ENCODE measurements at places on chromosomes 11 and 22.

DNA sequence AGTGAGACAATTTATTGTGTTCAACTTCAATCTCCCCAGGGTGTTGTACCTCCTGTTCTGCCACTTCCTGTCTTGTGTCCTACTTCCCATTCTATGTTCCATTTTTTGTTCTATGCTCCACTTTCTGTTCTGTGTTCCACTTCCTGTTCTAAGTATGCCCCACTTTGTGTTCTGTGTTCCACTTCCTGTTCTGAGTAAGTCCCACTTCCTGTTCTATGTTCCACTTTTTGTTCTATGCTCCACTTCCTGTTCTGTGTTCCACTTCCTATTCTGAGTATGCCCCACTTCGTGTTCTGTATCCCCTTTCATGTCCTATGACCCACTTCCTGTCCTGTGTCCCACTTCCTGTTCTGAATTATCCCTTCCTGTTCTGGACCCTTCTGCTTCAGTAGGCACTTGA is 732.7 kb downstream of the TBC1D22A start:
- no peak for ATAC-seq

GRCh38 chr11:106464728-106465127 is 387.3 kb downstream of the AASDHPPT start:
- no peak for ATAC-seq

- no peak for ATAC-seq
Observed at GRCh38 chr22:45768490-45768889, 96.9 kb downstream of the ATXN10 start.

DNA sequence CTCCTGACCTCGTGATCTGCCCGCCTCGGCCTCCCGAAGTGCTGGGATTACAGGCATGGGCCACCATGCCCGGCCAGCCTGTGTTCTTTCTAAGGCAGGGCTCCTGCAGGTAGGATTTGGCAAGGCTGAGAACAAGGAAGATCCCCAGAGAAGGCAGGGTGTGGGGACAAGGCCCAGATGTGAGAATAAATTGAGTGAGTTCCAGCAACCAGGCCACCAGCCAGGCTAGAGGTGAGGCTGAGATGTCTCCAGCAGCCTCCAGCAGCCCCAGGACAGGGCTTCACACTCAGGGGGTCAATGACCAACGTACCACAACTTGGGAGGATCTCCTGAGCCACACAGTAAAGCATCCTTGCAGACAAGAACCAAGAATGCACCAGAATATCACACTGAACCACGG is 75.1 kb downstream of the BUD13 start:
- no peak for ATAC-seq

GRCh38 chr11:65851083-65851579 is 6.8 kb downstream of the CFL1 start:
- ATAC-seq = peak; percentile 13

GRCh38 chr11:39288011-39288410 is 2171.4 kb downstream of the LRRC4C start:
- no peak for ATAC-seq

GRCh38 chr22:49152939-49153770 is 674.5 kb downstream of the BRD1 start:
- ATAC-seq = no peak

GRCh38 chr11:90218606-90219005 is 4.2 kb downstream of the CHORDC1 start:
- ATAC-seq = no peak

DNA sequence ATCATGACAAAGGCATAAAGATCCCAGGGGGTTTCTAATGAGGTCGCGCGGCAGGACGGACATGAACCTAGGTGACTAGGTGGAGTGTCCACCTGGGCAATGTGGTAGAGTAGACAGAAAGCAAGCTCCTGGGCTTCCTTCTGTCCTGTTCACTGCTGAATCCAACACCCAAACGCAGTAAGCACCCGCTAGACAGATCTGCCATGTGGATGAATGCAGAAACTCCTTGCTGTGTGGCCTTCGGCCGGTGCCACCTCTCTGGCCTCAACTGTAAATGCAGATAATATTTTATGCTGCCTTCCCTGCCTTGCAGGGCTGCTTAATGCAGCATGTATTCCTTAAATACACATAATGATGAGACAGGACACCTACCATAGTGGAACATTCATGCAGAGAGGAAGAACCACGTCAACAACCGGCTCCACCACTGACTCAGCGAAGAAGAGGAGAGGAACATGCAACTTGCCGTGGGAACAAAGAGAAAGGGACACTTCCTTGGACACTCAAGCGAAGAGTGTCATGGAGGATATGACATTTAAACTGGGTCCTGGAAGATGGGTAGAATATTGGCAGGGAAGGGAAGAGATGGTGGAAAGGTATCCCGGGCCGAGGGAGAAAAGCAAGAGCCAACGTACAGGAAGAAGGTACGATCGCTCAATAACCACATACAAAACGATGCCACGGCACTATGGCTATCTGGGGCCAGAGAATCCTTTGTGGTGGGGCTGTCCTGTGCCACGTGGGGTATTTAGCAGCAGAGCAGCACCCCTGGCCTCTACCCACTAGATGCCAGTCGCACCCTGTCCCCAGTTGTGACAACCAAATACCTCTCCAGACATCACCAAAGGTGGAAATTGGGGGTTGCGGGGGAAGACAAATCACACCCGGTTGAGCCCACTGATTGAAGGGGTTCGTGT is 30.8 kb downstream of the MYH9 start:
- ATAC-seq = no peak

GRCh38 chr11:118304568-118305248 is at the start of gene CD3E:
TSS of gene CD3E (plus strand) at chr11:118304730. CDS start at chr11:118304953, 223 bp downstream.
- ATAC-seq = no peak

DNA sequence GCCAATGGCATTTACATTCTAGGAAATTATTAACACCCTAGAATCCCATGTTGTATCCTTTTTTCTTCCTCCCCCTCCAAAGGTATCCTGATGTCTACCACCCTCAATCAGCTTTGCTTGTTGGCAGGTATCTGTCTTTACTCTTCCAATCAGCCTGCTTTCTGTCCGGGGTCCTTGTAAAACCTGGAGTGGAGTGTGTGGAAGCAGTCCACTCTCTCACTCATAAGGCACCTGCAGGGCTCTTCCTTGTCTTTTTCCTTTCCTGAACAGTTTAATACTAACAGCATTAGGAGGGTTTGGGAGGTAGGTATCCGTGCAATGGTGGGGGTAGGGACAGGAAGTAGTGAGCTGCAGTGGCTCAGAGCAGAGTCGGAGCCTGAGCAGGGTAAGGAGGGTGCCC is 193.4 kb downstream of the BARX2 start:
- ATAC-seq = no peak

GRCh38 chr11:70126494-70126893 is 48.4 kb downstream of the ANO1 start:
- no peak for ATAC-seq

DNA sequence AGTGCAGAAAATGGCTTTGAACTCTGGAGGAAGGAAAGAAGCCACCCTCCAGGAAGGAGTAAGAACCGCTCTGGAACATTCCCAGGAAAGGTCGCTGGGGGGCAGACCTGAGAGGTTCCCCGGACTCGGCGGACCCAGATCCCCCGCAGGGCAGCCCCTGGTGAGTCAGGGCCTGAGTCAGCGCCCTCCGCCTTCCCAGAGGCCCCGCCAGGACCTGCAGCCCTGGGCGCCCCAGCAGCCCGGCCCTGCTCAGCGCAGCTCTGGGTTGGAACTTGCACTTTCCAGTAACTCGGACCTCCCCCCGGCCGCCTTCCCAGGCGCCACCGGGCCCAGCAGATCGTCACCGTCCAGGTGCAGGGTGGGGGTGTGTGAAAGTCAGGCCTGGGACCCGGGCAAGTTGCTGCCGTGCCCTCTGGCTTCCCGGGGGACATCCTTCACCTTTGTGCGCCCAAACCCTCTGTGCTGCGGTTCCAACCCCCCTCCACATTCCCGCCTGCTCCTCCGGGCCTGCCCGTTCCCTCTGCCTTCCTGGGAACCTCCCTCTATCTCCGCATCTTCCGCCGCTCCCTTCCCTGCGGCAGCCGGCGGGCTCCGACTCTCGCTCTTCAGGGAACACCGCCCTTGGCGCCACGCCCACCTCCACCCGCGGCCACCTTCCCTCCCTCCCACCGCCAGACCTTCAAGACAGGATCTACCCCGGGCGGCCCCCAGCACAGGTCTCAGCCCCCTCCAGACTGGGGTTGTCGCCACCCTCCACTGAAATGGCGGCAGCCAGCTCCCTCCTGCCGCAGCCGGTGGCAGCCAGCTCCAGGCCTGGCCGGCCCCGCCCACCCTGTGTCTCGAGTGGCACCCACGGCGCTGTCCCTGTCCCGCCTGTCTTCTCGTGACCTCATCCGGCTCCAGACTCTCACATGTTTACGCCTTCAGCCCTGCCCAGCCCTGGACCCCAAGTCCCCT is 36.8 kb upstream of the WNT7B start:
- peak; percentile 95 for ATAC-seq

DNA sequence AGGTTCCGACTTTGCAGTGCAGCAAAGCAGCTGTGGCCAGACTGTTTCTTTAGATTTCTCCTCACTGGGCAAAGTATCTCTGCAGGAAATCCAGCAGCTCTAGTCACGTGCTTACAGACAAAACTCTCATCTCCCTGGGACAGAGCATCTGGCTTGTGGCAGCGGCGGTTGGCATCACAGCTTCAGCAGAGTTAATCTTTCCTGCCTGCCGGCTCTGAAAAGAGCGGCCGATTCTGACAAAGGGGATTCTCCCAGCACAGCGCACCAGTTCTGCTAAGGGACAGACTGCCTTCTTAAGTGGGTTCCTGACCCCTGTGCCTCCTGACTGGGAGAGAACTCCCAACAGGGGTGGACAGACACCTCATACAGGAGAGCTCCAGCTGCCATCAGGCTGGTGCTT is 1357.3 kb upstream of the TENM4 start:
- no peak for ATAC-seq

DNA sequence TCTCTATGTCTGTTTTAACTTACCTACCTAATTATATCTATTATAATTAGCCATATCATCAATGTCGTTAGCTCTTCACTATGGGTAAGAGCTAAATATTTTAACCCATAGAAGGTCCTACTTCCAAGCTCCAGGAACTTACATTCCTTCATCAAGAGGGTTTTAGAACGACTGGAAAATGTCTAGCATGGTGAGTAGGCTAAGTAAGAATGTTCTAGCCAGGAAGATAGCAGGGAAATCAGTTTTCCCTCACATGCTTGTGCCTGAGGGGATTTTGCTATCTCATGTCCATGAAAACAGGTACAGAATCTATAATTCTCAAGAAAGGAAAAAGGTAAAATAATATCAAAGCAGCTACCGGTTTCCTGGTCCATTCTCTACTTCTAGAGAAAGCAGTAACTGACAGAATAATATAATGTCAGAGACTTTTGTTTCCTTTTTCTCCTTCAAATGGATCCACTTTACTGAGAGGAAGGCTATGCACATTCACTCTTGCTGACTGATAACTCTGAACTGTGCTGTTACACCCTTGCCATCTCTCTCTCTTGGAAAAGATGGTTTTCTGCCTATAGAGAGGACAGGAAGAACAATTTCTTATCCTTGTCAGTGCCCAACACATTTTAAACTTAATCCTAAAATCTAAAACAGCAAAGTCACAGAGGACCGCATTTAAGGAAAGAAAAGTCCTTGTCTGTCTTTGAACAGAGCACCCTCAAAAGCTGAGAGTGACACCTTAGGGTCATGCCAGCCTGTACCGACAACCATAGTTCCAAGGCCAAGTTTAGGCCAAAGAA is 67.0 kb downstream of the MAML2 start:
- ATAC-seq = no peak

DNA sequence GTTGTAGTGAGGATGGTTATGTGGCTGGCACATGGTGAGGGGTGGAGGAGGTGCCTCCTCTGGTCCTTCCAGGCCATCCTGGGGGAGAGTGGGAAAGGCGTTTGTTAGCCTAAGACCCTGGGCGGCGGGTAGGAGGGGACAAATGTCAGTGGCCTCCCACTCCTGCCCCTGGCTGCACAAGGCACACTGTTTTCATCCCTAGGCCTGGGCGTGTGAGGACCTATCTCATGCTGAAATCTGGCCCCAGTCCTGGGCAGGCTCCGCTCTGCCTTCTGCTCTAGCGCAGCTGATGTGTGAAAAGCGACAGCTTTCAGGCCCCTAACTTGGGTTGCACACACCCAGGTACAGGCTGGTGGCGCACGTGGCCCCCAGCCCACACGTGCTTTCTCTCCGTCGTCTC is 32.1 kb downstream of the DAGLA start:
- no peak for ATAC-seq

DNA sequence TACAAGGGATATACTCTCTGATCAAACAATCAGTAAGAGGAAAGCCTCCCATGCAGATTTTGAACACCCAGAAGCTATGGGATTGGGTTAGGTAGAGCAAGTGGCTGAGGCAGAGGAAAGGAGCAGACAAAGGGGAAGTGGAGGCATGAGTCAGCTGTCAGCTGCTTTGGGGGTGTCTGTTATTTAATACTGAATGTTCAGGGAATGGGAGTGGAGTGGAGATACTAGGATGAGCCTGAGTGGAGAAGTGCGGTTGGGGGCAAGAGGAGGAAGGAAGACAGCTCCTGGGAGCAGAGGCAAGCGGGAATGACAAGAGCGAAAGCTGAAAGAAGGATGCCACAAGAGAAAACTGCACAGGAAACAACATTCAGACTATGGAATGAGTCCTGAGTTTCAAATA is 22.7 kb upstream of the TMPRSS5 start:
- no peak for ATAC-seq

DNA sequence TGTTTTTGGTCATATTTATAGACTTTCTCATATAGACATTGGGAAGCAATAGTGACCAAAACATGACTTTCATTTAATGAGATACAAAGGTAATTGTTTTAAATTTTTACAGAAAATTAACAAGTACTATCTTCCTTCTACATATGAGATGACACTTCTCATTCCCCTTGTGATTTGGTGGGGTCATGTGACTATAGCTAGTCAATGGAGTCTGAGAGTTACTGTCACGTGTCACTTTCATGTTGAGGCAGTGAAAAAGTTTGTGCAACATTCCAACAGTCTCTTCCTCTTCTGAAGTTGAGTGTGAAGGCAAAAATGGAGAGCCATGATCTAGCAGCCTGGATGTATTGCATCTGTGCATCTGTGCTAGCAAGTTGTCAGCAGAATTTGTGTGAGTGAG is 618.3 kb upstream of the LRRC4C start:
- ATAC-seq = no peak

DNA sequence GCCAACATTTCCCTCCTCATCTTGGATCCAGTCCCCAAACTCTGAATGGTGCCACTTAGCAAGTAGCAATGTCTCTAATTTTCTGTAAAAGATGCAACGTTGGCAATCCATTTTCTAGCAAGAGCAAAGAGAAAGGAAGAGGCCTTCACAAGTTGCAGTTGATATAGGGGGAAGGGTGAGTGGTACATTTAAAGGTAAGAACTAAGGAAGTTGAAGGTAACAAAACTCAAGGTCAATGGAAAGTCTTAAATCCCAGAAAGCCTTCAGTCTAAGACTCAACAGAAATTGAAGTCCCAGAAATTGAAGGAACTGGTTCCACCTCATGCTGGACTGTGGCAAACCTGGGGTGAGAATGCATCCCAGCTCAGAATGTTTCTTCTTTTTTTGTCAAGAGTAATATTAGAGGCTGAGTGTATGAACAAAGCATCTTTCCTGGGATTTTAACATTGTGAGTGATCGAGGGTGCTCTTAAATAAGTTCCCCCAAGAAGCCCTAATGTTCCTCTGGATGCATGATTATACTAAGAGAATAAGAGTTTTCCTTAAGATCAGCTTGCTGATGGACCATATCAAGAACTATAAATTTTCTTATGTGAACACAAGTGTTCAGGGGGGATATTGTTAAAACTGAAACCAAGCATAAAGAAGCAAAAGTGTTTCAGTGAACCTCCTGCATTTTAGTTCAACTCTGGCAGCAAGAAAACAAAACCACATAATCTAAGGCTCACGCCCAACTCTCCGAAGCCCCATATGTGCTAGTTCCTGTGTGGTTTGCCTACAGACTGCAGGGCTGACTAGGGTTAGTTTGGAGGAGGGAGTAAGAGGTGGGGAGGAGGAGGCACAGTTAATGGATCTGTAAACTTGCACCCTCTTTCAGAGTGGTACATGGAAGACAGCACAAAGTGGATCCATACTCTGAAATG is at the start of gene GRAP2:
GRAP2 (plus strand) TSS at position 779 of the 922 bp plus-strand sequence. CDS start 46,023 bp downstream, outside the sequence.
- ATAC-seq = peak; percentile 83
